ENCODE measurements at places on chromosomes 5 and 9.

DNA sequence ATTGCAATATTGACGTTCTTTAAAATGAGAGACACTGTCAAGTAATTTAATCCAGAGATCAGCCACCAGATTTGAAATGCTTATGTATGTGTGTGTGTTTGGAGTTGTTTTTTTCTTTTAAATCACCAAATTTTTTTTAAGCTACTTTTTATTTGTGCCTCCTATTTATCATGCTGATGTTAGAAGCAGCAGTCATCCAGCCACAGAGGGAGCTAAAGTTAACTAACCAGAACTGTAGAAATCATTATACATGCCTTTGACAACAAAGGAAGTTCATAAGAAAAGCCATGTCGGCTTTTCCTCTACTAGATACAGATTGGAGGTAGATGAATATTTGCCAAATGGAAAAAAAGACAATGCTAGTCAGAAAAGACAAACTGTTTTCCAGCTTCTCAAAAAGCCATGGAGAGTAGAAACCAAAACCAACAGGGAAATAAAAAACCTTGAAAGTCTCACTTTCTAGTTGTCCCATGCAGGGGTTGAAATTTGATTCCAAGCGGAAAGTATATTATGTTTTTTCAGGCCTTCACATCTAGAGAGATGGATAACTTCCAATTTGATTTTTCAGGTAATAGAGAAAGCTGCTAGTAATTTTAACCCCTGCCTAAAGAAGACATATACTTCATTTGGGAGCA lies 4.5 kb downstream of the PURA start:
- no peak for DNase-seq

DNA sequence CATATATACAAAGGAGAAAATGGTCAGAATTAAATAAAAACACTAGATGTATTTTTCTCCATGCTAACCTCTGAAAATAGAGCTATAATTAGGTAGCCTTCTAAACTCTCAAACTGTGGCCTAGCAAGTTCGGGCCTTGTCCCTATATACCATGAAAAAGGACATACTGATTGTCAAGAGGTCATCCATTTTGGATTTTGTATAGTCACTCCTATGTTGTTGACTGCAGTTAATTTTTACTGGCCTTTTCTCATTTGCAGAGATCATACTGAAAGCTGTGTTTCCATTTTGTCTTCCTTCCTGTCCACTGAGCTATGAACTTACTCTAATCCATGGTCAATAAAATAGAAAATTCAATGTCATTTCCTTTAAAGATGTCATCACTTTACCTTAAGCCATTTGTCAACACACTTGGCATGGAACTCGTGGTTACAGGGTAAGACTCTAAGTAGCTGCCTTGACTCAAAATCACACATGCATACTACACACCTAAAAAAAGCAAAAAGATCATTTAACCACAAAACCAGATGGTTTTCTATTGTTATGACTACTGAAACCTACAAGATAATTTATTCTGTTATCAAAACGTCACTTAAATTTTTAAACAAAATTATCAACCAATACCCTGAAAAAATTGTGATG lies 58.0 kb downstream of the RNF38 start:
- DNase-seq, result no peak

- DNase-seq, result no peak
Measured at GRCh38 chr9:111016426-111017045, 21.7 kb downstream of the LPAR1 start.

DNA sequence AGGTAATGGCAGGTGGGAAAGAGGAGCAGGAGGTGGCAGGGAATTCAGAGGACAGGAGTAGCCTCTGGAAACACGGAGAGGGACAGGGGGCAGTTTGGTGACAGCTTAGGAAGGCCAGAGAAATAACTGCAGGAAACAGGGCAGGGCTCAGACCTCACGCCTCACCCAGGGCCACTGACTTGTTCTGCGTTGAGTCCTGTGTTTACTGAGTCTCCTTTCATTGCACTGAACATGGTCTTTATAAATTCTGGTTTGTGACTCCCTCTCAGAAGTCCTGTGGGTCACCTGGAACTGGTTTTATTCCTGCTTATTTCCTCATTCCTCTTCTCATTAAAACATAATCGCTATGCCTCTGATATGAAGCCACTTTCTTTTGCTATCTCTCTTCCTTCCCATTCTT lies 55.2 kb upstream of the ZNF622 start:
- DNase-seq, result no peak

DNA sequence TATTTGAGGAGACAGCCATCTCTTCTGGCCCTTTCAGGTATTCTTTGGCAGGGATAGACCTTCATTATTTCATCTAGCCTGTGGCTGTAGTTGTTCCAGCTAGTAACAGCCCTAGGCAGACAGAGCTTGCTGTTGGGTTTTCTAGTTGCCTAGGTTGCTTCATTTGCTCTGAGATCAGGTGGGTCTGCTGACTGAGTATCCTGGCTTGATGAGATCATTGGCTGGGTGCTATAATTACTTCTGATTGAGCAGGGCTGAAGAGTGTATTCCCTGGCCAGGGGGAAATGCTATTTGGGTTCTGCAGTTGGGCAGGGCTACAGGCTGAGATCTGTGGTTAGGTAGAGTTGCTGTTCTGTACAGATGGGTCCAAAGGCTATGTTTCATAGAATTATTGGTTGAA lies 456.1 kb downstream of the PSAT1 start:
- DNase-seq, result no peak

DNA sequence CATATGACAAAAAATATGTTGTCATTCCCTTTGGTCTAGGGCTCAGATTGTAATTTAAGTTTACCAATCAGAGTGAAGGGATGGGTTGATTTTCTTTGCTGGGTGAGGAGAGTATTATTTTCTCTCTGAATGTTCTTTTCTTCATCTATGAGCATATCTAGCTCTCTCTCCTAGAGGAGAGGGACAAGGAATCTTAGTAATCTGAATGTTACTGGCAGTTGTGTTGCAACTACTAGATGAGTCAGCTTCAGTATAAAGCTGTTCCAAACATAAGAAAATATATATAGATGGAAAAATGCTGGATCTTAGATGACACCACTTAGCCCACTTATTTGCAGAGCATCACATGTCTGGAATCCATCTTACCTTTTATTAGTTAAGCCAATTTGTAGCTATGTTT lies 259.3 kb downstream of the TUSC1 start:
- no peak for DNase-seq
